ENCODE measurements at places on chromosomes 2 and 18.

DNA sequence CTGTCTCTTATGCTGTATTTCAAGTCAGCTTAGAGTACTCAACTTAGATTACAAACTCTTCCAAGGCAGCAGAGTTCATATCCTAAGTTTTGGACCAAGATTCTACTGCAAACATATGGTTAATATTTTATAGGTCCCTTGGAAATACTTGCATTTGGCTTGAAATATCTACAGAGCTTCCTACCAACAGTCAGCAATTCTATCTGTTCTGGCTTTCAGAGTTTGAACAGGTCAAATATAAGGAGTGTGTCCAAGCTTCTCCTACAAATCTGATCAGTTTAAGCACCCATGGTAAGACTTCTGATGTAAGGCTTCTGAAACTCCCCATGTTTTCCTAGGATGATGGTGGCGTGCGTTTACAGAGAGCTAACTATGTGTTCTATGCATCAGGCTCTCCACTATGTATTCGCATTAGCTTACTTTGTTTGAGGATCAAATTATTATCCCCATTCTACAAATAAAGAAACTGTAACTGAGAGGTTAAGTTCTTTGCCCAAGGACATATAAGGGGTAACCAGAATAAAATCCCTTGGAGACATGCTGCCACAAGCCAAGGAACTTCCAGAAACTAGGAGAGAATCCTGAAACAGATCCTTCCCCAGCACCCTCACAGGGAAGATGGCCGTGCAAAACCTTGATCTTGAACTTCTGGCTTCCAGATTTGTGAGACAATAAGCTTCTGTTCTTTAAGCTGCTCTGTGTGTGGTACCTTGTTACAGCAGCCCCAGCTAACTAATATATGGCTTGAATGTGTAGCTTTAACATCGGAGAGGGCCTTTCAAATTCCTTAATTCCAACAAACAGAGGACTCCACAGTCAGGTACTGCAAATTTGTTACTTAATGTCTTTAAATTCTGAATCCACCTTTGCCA lies 55.1 kb downstream of the ATP8B1 start:
- no peak for DNase-seq

DNA sequence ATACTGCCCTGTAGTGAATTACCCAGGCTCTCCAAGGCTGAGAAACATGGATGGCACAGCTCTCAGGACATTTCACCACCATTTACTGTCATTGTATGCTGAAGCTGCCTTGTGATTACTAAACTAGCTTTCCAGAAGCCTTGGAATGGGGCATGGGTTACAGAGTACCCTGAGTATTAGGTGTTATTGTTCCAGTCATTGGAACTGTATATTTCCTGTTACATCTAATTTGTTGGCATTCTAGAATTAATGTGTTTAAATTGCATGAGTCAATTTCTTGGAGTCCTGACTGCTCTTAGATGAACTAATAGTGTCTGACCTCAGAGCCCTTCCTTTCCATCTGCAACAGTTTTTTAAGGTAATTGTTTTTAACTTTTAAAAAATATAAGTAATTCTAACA lies 9.0 kb downstream of the DGUOK start:
- no peak for DNase-seq

DNA sequence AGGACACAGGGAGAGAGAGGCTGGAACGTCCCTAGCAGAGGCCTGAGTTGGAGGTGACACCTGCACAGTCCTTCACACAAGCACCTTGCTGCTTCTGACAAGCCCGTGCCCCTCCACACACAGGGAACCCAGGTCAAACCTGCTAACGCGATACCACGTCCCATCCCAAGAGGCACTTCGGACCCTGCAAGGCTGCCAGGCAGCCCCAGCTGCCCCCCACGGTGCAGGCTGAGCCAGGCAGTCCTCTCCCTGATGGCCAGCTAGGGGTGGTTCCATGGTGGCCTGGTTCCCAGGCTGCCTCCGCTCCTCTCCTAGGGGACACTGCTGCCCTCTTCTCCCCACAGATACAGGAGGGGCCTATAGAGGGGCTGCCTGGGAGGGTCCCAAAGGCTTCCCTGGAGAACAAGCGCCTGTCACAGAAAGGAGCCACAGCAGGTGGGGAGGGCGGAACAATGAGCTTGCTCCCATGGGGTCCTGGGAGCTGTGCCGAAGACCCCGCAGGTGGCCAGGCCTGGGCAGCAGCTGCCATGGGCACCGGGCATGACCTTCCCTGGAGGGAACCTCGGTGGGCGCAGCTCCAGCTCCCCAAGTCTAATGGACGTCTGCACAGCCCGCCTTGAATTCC lies 434.2 kb upstream of the MYT1L start:
- DNase-seq, result no peak

GRCh38 chr2:38100328-38100727 lies 24.4 kb upstream of the CYP1B1 start:
- DNase-seq, result no peak

DNA sequence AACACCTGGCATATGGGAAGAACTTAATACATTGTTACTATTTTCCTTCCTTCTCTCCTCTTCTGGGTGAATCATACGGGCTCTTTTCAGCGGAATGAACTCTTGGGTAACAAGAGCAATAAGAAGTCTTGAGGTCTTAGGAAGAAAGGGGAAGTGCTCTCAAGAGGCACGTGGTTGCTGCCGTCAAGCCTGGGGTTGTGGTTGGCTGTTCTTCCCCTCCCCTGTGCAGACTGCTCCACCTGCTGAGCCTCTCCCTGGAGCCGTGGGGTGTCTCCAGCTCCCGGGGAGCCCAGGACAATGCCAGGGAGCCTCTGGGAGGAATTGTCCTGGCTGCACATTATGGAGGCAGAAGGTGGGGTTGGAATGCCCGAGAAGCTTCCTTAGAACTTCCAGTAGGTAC lies 19.4 kb downstream of the TOGARAM2 start:
- DNase-seq, result peak; percentile 56

GRCh38 chr2:144281476-144281875 lies 238.4 kb downstream of the ZEB2 start:
- no peak for DNase-seq

All from stimulated activated naive CD4-positive, alpha-beta T cell (primary cell).